Activated CD8-positive, alpha-beta memory T cell treated with anti-CD3 and anti-CD28 coated beads for 4 hours (primary cell): ENCODE measurements at places on chromosomes 11 and 22.

GRCh38 chr11:95341221-95341620 lies 110.2 kb upstream of the SESN3 start:
- no peak for DNase-seq

GRCh38 chr11:92523611-92524010 lies 299.0 kb downstream of the FAT3 start:
- no peak for DNase-seq

DNA sequence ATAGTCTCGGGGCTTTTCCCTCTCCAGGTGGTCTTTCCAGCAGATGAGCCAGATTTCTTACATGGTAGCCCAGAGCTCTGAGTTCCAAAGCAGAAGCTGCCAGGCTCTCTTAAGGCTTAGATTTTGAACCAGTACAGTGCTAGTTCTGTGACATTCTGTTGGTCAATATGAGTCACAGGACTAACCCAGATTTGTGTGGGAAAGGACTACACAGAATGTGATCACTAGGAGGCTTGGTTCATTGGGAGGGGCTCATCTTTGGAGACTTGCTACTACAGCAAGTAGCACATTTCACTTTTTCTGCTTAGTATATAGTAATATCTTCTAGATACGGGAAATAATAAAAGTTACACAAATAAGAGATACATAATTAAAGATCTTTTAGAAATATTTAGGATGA lies 24.1 kb downstream of the RNF214 start:
- DNase-seq, result no peak

GRCh38 chr11:106957030-106957482 lies 61.2 kb downstream of the GUCY1A2 start:
- no peak for DNase-seq

GRCh38 chr11:68441466-68442230 lies 18.9 kb upstream of the PPP6R3 start:
- no peak for DNase-seq

- no peak for DNase-seq
These were observed 197.7 kb downstream of the CASP12 start for GRCh38 chr11:104700609-104701008.

DNA sequence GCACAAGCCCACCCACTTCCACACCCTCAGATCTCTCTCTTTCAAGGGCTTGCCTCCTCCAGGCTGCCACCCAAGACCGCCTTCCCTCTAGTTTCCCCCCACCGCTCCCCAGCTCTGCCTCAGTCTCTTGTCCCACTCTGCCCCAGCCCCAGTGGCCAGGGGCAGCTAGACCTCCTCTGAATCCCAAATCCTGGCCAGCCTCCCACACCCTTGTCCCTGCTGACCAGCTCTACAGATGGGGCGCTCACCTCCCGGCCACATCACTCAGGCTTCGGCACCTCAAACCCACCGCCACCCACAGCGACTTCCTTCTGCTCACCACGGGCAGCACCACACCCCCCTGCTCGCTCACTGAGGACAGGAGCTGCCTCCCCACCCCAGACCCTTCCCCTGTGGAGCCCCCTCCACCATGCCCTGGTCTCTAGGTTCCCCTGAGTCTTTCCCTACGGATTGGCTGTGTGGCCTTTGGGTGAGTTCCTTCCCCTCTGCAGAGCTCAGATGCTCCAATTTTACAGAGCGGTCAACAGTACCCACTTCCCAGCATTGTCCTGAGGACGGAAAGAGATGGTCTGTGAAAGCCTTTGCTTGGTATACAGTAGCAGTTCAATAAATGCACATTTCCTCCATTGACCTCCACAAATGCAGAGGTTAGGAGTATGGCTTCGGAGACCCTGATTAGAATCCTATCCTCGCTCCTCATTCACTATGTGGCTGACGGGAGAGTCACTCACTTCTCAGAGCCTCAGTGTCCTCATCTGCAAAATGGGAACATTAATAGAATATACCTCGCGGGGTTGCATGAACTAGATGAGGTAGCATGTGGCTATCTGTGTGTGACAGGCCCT lies 11.5 kb upstream of the SPI1 start:
- DNase-seq, result no peak

DNA sequence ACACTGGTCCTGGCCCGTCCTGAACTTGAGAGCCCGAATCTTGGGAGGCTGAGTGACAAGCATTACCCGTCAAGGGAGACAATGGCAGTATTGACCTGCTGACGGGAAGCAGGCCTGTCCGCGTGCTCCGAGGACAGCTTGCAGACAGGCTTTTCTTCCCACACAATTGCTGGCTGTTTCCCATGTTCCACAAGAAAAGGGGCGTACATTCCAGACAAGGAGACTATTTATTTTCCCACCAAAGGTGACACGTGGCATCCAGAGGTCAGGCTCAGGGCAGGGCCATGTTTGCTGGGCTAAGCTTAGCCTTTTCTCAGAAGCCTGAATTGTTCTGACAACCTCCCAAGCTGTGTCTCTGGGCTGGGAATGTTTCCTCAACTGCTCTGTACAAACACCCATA lies 86.9 kb upstream of the SPON1 start:
- no peak for DNase-seq

GRCh38 chr11:16759857-16760508 lies 21.5 kb downstream of the C11orf58 start:
- DNase-seq, result no peak

GRCh38 chr11:9691865-9692264 lies 28.0 kb downstream of the SWAP70 start:
- no peak for DNase-seq

- no peak for DNase-seq
These were observed 802.7 kb downstream of the METTL15 start for GRCh38 chr11:28910926-28911325.

DNA sequence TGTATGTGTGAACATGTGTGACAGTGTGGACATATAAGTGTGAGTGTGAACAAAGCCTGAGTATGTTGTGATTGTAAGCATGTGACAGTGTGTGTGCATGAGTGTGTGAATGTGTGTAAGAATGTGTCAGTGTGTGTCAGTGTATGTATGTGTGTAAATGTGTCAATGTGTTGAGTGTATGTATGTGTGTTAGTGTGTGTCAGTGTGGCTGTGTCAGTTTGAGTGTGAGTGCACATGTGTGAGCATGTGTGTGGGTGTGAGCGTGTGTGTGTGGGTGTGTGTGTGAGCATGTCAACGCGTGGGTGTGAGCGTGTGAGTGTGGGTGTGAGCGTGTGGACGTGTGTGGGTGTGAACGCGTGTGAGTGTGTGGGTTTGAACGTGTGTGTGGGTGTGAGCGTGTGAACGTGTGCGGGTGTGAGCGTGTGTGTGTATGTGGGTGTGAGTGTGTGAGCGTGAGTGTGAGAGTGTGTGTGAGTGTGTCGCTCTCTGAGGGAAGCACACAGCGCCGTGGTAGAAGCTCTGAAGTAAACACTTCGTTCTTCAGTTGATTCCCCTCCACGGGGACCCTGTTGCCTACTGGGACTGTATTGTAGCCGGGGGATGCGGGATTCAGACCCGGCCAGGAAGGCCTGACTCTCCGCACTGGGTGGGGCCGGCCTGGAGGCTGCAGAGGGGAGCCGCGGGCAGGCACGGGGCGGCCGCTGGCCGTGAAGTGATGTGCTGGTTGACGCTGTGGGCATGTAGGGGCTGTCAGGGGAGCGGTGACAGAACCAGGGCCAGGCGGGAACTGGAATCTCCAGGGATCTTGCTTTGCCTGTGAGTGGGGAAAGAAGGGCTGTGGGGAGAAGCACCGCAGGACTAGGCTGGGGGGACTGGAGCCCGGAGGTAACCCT lies 21.1 kb downstream of the RPS6KA4 start:
- DNase-seq, result no peak

DNA sequence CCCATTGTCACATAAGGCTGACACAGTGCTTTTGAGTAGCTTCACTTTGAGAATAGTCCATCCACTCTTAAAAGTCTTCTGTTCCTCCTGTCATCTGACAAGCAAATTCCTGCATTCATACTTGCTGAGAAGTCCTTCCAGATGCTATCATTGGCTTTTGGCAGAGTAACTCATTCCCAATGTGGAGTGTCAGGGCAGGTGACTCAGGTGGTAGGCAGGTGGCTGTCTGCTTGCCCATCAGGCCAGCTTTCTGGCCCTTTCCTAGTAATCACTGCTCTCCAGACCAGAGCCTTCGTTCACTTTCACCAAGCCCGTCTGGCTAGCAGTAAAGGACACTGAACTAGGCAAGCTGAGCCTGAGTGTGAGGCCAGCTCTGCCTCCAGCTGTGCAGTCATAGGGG lies 162.5 kb upstream of the CCDC90B start:
- no peak for DNase-seq

GRCh38 chr22:18063306-18063705 lies 14.5 kb upstream of the PEX26 start:
- no peak for DNase-seq

DNA sequence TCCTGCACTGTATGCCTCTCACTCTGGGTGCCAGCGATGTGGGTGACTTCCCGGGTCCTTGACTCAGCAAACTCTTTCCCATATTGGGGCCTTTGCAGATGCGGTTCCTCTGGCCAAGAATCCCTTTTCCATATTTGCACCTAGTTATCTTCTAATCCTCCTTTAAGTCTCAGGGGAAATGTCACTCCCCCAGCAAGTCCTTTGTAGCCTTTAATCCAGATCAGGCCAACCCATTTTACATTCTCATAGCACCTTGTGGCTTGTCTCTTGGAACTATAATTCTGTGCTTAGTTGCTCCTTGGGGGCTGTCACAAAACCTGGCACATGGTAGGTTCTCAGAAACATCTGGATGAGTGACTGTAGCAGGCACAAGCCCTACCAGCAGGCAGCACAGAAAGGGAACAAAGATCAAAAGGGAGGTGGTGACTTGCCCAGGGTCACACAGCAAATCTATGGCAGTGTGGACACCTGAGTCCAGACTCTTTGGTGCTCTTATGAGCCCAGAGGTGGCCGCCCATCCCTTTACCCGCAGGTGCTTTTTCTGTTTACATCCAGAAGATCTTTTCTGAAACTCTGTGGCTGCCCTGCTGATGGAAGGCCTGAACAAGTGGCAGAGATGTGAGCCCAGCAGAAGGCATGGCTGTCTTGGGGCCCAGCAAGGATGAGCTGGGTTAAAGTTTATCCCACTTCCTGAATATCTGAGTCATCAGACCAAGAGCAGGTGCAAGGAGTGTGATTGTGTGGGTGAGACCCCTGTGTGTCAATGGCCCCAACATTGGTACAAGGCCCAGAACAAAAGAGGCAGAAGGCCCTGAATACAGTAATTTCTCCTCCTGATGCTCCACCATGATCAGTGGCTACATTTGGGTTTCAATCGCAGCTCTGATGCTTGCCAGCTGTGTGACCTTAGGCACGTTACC lies 78.6 kb upstream of the GRK3 start:
- DNase-seq, result no peak
